ENCODE measurements at places on chromosomes 2 and 18.

GRCh38 chr2:115678129-115678528 lies 1235.7 kb downstream of the DPP10 start:
- no peak for DNase-seq

DNA sequence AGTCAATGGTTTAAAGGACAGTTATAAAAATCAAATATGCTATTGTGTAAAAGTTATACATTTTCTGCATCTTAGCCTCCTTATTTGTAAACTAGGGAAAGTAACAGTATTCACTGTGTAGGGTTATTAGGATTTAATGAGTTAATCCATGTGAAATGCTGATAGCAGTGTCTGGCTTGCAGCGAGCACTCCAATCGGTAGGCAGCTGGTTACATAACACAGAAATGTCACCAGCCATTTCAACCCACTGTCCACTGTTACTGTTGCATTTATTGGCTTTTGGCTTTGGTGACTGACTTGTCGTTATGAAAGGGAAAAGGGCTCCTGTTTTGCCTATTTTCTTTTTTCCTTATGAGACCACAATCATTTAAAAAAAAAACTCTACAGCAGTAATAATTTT lies 38.9 kb downstream of the ID2 start:
- no peak for DNase-seq

DNA sequence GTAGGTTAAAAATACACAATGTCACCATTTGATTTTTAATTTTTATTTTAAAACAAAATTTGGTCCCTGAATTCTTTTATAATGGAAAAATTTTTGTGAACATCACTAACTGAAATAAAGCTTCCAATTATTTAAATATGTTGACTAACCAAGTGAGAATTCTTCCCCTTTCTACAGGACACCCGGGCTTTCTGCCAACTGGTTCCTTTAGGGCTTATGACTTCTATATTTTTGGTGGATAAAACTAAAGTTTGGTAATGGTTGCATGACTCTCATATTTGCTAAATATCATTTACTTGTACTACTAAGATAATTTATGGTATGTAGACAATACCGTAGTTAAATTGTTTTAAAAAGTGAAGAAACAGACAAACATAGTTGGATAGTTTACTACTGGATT lies 291.0 kb upstream of the DOK6 start:
- no peak for DNase-seq

DNA sequence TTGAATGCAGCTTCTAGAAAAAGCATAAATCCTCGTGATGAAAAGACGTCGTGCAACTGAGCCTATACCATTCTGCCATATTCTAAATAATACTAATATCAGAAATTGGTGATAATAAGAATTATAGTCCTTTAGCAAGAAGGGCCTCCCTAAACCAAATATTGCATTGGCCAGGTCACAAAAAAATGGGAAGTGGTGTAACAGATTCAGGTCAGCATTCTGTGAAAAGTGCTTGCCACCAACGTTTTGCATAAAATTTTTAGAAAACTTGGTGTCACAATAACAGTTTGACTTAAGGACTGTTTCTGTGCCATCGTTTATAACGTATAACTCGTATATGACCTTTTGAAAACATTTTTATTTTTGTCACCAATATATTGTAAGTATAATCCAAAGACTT lies 603.6 kb downstream of the CPS1 start:
- no peak for DNase-seq

DNA sequence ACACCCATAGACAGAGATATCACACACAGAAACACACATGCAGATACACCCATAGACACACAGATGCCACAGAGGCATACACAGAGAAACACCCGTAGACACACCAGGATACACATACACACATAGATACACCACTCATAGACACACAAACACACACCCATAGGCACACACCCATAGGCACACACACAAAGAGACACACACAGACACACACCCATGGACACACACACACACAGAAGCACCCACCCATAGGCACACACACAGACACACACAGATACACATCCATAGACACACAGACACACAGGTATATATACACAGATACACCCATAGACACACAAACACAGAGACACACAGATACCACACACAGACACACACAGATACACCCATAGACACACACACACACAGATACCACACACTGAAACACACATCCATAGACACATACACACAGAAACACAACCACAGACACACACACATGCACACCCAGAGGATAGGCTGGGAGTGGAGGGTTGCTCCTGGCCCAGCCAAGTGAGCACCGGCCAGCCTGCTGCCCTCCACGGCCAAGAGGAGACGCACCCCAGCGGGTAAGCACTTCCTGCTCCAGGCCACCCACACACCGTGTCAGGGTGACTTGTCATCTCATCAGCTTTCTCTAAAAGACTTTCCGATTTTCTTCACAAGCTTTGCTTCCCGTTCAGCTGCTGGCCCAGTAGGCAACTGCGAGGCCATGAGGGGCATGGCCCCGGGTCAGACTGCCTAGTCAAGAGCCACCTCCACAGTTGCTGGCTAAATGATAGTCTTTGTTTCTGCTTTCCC lies 14.1 kb upstream of the CNNM3 start:
- DNase-seq: no peak

GRCh38 chr2:147374423-147374811 lies 470.4 kb upstream of the ACVR2A start:
- no peak for DNase-seq

DNA sequence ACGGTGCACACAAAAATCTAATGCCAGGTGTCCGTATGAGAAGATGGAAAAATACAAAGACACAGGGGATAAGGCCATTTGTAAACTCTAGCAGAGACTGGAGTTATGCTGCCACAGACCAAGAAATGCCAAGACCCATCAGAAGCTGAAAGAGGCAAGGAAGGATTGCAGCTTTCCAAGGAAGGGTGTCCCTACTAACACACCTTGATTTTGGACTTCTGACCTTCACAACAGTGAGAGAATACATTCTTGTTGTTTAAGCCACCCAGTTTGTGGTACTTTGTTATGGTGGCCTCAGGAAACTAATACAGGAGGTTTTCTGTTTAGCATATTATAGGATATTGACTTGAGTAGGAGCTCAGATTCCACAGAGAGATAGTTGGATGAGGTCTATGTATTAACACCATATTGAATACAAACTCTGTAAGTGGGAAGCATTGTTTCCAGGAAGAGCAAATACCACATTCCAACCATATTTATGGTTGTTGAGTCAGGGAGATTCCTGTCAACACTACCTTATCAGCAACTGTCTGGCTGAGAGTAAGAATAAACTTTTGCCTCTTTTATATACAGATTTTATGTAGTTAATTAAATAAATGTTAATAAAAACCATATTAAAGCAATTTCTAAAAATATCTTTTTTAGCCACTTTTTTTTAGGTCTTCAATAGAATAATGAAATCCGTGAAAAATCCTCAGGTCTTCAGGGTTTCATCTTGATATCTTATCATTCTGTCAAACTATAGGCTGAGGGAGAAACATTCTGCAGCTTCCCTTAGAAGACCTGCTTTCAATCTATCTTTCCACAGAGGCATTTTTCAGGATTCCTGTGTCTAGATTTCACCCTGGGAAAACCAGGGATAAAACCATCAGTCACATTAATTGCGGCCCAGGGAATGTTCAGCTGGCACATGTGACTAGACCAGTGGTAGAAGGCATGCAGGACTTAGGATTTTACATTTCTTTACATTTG lies 35.4 kb upstream of the HNMT start:
- no peak for DNase-seq

- DNase-seq: no peak
Observed at GRCh38 chr2:234640657-234641056, 143.8 kb upstream of the ARL4C start.

DNA sequence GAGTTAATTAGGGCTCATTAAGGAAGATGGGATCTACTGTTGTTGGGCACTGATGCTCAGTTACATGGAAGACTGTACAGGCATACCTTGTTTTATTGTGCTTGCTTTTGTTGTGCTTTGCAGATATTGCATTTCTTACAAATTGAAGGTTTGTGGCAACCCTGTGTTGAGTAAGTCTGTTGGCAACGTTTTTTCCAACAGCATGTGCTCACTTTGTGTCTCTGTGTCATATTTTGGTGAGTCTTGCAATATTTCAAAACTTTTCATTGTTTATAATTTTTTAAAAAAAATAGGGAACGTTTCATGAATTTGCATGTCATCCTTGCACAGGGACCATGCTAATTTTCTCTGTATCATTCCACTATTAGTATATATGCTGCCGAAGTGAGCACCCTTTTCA lies 15.6 kb downstream of the PHLPP1 start:
- DNase-seq: no peak

GRCh38 chr18:71899707-71900472 lies 644.3 kb downstream of the CBLN2 start:
- no peak for DNase-seq

- no peak for DNase-seq
Observed at GRCh38 chr2:240703417-240704341, 12.0 kb downstream of the AQP12A start.

DNA sequence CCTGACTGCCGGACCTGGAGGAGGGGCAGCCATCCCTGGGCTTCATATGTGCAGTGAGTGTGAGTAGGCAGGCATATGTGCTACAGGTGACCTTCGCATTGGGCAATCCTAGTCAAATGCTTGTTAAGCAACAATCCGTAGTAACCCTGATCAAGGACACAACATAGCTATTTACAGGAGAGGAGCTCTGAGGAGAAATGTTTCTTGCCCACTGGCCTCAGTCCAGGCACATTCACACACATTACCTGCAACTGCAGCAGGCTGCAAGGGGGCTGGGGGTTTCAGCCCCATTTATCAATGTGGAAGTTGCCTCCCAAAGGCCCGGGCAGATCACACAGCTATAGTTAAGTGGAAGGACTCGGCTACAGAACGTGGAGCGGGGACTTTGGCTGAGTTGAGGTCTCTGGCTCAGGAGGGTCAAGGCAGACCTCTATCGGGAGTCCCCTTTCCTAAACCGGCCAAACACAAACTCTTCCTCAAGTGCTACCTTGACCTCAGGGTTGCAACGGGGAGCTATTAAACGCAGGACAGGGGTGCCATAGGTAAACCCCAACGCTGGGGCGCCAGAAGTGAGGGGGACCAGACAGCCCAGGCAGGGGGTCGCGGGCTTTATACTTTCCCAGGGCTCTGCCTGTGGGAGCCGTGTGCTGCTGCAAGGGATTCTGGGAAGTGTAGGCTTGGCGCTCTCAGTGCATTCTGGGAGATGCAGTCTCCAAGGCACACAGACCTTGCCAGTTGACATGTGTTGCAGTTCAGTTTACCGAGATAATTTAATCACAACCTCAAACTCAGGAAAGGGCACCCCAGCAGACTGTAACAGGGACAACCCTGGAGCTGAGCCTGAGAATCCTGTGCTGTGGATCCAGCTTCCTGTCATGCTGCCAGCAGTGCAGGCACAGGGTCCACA lies 9.4 kb downstream of the KHK start:
- no peak for DNase-seq

DNA sequence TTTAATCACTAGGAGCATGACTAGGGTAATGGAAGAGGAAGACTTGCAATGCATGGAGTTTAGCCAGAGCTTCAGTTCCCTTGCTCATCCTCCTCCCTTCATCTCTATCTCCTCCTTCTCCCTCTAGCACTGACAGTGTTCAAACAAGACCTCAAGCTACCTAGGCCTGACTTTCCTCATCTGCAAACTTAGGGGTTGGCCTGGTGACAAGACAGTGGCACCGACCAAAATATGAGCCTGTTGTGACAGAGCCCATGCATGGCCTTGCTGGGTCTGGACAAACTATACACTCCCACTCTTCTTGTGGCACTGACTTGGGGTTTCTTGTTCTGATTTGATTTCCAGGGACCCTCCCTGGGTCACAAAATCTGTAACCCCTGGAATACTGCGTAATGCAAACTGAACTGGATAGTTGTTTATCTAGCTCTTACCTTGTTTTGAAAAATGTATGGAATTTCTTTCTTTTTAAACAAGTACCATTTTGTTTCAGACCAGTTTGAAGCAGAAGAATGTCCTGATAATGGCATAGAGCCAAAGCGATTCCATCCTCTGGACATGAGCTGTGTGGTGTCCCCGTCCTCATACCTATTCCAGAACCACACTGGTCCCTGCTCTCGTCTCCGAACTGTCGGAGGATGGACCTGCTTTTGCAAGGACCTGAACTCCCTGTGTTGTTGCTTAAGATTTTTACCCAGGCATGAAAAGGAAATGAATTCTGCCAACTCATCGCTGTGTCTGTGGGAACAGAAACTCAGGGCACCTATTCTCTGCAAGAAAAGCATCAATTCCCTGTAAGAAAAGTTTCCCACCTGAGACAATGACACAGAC lies 33.4 kb upstream of the PPP4R1 start:
- no peak for DNase-seq

GRCh38 chr2:24768601-24769000 lies 24.6 kb downstream of the PTRHD1 start:
- no peak for DNase-seq

GRCh38 chr2:187272255-187272654 lies 175.8 kb downstream of the CALCRL start:
- DNase-seq: no peak

DNA sequence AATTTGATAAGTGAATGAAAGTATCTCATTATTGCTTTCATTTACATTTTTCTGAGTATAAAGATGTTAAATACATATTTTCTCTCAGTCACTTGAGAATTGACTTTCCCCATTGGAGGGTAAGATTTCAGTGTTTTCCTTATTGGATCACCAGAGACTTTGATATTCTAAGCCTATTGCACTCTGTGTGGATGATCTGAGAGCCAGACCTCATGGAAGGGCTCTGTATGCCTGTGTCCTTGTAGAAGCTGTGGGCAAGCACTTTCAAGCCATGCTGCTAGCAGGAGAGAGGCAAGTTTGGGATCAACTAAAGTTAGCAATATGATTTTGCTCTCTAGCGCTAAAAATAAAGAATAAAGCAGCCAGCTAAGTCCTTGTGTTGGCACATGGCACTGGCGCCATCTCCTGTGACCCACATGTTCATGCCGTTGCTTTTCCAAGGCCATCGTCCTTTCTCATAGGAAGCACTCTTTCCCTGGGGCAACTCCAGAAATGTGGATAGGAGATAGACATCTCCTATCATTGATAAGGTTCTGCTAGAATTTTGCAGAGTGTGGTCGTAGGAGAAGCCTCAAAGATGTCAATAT lies 72.6 kb downstream of the AOX1 start:
- DNase-seq: no peak

- no peak for DNase-seq
Observed at GRCh38 chr2:79375817-79376216, 137.0 kb upstream of the CTNNA2 start.

Measured in stimulated activated CD8-positive, alpha-beta memory T cell treated with anti-CD3 and anti-CD28 coated beads, Interleukin-2, amount 100 ng/mL, for 1 hour (primary cell).